Activated CD4-positive, alpha-beta T cell treated with anti-CD3 and anti-CD28 coated beads for 48 hours (primary cell): ENCODE measurements at places on chromosomes 12 and 14.

- no peak for DNase-seq
Measured at GRCh38 chr12:110366321-110367142, 37.0 kb downstream of the ANAPC7 start.

GRCh38 chr12:113019025-113019424 lies 37.5 kb upstream of the DTX1 start:
- DNase-seq, result no peak

DNA sequence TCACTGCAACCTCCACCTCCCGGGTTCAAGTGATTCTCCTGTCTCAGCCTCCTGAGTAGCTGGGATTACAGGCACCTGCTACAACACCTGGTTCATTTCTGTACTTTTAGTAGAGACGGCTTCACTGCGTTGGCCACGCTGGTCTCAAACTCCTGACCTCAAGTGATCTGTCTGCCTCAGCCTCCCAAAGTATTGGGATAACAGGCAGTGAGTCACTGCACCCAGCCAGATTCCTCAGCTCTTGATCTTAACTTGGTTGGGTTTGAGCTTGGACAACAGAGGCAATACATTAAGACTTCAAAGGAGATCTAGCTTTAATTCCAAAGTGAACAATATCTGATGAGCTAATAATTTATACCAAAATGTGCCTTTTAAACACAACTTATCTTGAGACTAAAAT lies 5.6 kb downstream of the DAZAP2 start:
- no peak for DNase-seq

DNA sequence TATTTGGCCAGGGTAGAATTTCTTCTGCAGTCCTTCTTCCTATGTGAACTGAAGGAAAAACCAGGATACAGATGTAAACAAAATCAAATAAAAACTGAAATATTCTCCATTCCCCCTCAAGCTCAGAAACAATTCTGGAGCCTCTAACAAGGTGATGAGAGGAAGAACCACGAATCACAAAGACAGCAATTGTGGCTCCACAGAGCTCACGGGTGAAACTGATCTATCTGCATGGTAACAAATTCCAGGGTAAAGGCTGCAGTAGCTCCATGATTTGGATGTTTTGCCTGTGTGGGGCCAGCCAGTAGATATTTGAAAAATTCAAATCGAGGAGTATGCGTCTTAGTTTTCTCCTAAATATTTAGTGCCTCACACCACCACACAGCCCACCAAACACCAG lies 10.6 kb downstream of the GRIN2B start:
- DNase-seq, result no peak

DNA sequence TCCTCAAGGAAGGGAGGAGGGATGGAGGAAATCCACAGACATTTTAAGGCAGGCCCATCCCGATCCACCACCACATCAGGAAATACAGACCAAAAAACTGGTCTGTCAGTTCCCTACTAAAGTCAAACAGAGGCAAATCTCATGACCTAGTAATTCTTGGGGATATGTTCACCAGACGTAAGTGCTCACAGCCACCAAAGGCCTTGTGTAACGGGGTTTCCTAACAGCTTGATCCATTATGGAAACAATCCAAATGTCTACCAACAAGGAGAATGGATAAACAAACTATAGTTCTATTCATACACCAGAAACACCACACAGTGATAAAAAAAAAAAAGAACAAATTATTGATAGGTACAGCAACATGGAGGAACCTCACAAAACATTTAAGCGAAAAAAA lies 72.9 kb downstream of the PRKAB1 start:
- no peak for DNase-seq

GRCh38 chr12:94121886-94122285 lies 26.5 kb upstream of the PLXNC1 start:
- no peak for DNase-seq

DNA sequence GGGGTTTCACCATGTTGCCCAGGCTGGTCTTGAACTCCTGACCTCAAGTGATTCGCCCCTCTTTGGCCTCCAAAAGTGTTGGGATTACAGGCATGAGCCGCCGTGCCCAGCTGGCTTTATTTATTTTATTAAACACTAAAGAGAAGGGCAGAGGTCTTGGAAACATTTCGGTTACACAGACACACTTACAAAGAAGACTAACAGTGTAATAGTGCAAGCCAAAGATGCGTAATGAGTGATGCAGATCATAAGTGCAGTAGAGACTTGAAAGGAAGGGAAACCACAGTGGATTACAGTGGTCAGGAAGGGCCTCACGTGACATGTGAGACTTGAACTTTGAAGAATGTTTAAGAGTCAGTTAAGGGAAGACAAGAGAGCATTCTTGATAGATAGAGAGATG lies 33.9 kb upstream of the CDK17 start:
- peak; percentile 72 for DNase-seq

- no peak for DNase-seq
Measured at GRCh38 chr14:89833120-89833532, 121.4 kb downstream of the EFCAB11 start.

- DNase-seq, result no peak
Measured at GRCh38 chr12:92933606-92934005, 4.5 kb upstream of the EEA1 start.

- no peak for DNase-seq
Measured at GRCh38 chr14:79464468-79464867, 746.8 kb downstream of the DIO2 start.

GRCh38 chr14:100018482-100018881 lies 46.7 kb upstream of the EVL start:
- DNase-seq, result no peak

DNA sequence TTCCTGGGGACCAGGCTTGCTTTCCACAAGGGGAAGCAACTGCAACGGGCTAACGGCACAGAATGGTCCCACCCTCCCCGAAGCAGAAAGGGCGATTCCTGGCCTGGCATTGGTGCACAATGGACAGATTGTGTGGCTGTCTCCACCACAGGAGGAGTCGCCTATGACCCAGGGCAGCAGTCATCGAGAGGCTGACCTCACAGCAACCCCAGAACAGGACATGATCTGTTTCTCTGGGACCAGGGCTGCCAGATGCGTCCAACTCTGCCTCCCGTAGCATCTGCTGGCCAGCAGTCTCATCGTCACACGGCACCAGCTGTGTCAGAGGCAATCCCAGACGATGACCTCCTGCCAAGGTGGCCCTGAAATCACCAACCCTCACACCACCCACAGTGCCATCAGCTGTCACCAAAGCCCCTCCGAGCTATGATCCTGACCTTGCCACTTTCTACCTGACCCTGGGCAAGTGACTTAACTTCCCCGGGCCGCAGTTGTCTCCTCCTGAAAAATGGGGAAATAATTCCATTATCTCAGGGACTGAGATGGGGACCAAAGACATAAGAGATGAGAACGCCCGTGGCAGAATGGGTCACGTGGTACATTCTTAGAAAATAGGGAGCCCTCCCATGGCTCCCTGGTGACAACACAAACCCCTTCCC lies 86.7 kb downstream of the CHGA start:
- no peak for DNase-seq
